GM13976 (cell line): ENCODE measurements at places on chromosomes 2 and 18.

GRCh38 chr2:189261431-189261841 is 81.9 kb upstream of the COL5A2 start:
- DNase-seq = no peak

DNA sequence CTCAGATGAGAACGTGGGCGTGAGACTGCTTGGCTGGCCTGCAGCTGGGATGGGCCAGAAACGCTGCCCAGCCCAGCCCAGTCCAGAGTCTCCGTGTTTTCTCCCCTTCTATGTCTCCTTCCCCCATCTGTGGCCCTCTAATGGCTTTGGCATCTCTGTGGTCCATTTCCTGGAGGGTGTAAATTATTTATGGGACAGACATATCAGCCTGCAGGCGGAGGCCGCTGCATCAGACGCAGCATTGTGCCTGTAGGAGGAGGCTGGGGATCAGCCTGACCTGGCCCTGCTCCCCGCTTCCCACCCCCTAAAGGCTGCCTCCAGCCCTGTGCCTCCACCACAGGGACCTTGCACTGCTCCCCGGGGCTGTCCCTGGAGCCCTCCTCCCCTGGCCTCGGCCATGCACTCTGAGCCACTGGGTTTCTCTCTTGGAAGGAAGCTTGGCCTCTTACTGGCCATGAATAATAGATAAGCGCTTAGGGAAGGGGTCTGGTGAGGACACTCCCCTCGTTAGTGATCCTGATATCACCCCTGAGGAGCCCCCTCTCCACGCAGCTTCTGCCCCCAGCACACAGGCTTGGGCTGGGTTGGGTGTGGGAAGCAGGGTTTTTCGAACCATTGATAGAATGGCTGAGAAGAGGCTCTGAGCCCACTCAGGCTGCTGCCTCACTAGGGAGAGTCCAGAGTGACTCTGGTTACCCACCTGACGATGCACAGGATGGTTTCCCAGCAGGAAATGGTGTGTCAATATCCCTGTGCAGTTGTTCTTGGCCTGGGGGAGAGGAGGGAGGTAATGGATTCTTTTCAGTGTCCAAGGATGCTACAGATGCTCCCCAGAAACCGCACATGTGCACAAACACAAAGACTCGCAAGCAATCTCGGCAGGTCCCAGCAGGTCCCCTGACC is 185.5 kb downstream of the MYCN start:
- no peak for DNase-seq

- DNase-seq = no peak
Observed at GRCh38 chr18:21389283-21389682, 147.3 kb downstream of the GREB1L start.

DNA sequence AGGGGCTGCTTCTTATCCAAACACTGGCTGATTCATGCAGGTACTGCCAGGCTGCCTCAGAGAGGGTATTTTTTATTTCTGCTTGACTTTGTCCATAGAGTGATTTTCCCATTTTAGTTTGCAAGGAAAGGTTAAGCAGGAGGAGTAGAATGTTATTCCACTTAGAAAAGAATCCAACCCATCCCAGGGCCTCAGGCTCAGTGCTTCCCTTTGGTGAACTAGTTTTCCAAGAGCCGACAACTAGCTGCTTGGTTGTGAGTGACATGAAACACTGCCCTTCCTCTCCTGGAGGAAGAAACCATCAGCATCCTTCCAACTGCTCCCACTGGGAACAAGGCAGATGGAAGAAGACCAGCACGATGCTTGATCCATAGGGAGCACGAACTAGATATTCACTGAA is 58.5 kb downstream of the BCL2 start:
- DNase-seq = no peak

DNA sequence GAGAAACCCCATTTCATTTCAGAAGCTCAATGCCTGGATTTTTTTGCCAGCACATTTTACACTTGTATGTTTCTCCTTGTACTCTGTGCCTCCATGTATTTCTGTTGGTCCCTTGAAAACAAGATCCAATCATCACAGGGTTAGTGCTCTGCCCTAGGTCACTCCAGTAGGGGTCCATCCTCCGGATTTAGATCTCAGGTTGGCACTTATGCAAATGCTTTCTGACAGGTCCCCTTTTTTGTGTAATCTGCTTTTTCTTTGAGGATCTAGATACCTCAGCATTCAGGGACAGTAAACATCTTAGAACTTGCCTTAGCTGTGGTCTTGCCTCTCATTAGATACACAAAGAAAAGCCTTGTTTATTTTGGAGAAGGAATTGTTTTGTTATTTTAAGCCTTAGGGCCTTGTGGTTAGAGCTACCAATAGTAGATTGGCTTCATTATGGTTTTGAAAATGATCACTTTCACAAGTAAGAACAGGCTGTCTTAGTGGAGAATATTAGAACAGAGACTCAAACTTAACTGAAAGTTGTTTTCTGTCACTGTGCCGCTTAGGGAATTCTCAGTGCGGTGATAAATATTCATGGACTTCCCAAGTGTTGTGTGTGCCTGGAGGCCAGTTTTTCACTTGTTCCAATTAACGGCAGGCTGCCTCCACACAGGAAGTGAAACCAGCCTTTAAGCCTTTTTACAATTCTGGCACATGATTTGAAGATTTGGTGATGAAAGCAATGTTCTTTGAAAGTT is 7.8 kb downstream of the MERTK start:
- no peak for DNase-seq

GRCh38 chr2:23330214-23330613 is 54.8 kb upstream of the KLHL29 start:
- no peak for DNase-seq

DNA sequence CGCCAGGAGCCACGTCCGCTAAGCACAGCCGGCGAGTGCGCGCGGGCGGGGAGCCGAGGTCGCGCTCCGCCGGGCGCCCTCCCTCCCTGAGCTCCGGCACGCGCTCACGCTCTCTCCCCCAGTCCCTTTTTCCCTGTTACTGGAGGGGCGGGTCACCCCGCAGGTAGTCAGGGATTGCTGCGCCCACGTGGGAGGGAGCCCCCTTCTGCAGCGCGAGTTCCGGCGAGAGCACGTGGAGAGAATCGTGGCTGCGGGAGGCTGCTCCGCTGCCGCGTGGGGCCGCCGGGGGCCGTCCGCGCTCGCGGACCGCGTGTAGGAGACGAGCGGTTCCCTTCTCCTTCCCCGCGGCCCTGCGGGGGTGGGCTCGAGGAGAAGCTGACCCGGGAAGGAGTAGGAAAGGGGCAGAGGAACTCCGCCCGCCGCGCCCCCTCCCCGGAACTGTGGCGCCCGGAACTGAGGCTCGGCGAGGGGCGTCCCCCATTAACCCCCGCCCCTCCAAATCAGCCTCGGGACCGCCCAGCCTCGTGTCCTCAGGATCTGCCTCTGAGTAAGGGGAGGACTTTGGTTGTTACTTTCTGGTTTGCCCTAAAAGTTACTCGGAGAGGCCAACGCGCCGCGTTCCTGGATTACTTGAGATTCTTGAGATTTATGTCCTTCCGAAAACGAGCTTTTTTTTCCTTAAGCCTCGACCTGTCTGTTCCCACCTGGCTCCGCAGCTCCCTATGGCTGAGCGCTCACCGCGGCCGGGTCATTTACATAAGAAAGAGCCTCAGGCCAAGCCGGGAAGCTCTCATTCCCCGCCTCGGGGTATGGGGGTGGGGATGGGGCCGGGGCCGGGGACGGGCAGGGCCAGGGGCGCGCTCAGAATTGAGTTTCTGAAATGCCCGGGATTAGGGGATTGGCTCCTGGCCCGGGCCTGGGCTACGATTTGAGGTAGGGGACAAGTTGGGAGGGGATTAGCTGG is 1.1 kb downstream of the HK2 start:
- DNase-seq = peak; percentile 89

GRCh38 chr2:135991861-135992260 is 6.4 kb upstream of the DARS1 start:
- no peak for DNase-seq

DNA sequence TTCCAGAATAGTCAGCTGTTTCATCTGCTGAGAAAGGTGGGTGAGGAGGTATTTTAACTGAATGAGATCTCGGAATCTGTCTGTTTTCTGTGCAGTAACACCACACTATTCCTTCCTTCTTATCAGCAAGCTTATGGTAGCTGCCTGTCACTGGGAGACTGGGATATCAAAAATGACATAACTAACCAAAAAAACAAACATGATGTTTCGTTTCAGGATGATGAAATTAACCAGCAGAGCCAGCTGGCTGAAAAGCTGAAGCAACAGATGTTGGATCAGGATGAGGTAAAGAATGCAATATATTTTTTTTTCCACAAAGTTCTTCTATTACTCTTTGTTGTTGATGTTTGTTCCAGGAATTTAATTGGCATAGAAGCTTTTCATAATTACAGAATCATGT is 59.8 kb upstream of the LYPD6B start:
- DNase-seq = no peak

DNA sequence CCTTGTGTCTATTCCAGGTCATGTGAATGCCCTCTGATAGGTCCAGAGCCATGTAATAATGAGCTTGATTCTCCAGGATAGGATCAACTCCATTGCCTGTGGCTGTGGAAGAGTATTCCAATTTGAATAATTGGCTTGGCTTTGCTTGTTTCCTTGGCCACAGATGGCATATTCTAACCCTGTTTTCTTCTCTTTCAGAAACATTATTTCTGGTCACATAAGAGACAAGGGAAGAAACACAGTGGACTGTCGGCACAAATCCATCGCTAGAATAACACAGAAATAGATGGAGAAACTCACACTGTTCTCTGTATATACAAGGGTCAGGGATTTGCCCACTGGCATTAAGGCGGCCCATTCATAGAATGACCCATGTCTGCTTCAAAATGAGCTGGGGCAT is 278.4 kb upstream of the CCDC68 start:
- no peak for DNase-seq

DNA sequence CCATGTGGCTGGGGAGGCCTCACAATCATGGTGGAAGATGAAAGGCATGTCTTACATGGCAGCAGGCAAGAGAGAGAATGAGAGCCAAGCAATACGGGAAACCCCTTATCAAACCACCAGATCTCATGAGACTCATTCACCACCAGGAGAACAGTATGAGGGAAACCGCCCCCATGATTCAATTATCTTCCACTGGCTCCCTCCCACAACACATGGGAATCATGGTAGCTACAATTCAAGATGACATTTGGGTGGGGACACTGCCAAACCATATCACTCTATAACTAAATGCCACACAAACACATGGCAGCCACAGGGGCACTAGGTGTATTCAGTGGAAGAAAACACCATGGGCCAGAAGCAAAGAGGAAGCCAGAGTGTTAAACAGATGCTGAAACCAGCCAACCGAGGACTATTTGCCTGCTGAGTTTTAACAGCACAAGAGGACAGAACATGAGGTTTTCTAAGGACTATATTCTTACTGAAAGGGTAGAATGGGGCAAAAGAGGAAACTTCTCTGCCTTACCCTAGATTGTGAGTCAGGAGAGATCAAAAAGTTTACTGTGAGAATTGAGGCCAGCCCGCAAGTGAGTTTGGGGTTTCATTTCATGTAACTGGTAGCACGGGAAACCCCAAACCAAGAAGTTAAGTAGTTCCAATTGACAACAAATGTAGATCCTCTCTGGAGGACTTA is 49.2 kb downstream of the SIGLEC15 start:
- DNase-seq = peak; percentile 60
